LHCN-M2 (cell line): ENCODE measurements at places on chromosomes 7 and 10. TPM values are rescaled to one million over a fixed set of nuclear protein-coding genes. Genes with fewer than 3 reads are reported as not detected.

DNA sequence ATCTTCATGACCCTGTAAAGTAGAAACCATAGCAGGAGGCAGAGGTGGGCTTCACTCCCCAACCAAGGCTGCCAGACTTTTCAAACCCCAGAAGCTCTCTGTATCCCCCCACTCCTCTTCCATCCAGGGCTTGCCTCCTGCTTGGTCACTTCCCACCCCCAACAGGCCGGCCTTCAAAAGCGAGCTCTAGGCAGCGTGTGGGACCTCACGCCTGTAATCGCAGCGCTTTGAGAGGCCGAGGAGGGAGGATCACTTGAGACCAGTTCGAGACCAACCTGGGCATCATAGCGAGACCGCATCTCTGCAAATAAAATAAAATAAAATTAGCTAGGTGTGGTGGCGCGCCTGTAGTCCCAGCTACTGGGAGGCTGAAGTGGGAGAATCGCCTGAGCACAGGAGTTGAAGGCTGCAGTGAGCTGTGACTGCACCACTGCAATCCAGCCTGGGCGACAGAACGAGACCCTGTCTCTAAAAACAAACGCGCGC lies 743 bp upstream of the POR start:
- no peak for DNase-seq

- DNase-seq, result no peak
Measured at GRCh38 chr10:62619413-62619738, 185.1 kb upstream of the ADO start.

GRCh38 chr10:1467334-1468076 lies 269.8 kb downstream of the ADARB2 start:
- DNase-seq, result no peak

DNA sequence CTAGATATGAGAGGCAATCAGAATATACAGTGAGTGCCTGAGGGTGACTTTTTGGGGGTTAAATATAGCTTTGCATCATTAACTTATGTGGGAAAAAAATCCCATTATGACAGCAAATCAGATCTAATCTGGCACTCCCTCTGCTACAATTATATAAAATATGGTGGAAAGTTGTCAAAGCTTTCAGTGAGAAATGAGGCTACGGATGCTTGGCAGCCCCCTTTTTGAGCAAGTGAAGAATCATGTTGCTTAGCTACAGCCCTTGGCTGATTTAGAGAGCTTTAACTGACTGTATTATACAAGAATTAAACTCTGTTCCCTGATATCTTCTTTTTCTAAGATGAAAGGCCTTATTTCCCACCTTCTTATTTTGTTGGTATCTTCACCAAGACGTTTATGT lies 57.4 kb downstream of the GPR158 start:
- DNase-seq, result no peak

AZGP1 gene
- total RNA-seq, result not detected in 2 replicates
